HEK293T (cell line): ENCODE measurements at places on chromosomes 3 and 15.

- no peak for DNase-seq
Measured at GRCh38 chr15:55991802-55992768, 1.3 kb downstream of the NEDD4 start.

DNA sequence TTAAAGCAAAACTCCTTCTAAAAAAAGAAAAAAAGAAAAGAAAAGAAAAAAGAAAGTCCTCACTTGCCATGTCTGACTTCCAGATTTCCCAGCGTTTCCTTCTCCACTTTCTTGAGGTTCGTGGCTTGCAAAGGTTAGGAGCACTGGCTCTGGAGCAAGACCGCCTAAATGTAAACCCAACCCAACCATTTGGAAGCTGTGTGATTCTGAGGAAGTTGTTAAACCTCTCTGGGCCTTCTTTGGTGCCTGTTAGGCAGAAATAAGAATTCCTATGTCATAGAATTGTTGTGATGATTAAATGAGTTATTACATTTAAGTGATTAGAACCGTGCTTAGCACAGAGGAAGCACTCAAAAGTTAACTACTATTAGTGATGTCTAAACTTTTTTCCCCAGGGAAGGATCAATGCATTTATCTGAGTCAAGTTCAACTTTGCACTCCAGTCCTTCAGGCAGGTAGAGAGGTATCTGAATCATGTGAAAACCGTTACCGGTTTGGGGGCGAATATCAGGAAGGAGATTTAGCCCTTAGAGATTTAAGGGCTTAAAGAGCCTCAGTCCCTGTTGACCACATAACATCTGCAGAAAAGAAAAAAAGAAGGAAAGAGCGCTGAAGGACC is 78.3 kb upstream of the HES1 start:
- no peak for DNase-seq

DNA sequence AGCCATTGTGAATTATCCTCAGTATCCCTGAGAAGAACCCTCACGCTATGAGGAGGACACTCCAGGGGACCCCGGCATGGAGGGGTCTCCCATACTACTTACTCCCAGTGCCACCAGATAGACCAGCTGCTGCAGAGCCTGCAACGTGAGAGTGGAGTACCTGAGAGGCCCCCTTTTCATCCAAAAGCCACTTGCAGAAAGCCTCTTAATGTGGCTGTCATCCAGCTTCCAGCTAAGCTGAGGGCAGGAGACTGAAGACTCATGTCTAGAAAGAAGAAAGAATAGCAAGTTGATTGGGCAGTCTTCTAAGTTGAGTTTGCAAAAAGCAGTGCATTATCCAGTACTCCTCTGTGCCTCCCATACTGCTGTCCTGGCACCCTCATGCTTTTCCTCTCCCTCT is 27.3 kb upstream of the MNS1 start:
- DNase-seq, result no peak

GRCh38 chr3:45234250-45234649 is 8.2 kb upstream of the TMEM158 start:
- no peak for DNase-seq

DNA sequence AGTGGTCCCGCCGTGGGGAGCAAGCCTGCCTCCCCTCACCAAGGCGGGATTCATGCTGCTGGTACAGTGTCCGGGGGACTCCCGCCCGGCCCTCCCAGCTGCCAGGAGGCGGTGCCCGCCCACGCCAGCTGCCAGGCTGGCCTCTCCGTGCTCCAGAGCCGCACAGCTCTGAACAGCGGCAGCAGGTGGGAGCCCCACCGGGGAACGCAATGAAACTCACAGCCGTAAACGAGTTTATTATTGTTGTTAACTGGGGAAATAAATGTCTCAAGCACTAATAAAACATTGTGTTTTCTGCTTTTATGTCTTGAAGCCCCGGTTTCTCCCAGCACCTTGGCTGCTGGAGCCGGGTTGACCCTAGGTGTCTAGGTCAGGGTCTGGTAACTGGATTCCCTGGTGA is 317.7 kb upstream of the TLE3 start:
- DNase-seq, result no peak

DNA sequence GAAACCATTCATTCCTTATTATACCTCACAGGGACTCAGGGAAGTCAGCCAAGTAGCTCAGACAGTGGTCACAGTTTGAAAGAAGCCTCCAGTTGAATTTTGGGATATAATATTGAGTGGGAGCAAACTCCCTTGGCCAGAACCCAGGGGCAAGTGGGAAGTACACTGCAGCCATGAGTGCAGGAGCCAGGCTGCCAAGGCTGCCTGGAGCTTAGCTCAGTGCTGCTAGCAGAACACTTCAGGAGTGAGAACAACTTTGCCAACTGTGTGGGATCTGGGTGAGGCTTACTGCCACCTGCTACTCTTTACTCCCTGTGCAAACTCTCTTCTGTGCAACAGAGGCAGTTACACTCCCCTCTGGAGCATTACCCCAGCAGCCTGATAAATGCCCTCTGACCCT is 4.6 kb downstream of the OR5K3 start:
- DNase-seq, result no peak

- no peak for DNase-seq
Measured at GRCh38 chr3:102887431-102887830, 452.6 kb downstream of the ZPLD1 start.

- DNase-seq, result no peak
Measured at GRCh38 chr3:34650131-34650530, 851.7 kb downstream of the PDCD6IP start.

DNA sequence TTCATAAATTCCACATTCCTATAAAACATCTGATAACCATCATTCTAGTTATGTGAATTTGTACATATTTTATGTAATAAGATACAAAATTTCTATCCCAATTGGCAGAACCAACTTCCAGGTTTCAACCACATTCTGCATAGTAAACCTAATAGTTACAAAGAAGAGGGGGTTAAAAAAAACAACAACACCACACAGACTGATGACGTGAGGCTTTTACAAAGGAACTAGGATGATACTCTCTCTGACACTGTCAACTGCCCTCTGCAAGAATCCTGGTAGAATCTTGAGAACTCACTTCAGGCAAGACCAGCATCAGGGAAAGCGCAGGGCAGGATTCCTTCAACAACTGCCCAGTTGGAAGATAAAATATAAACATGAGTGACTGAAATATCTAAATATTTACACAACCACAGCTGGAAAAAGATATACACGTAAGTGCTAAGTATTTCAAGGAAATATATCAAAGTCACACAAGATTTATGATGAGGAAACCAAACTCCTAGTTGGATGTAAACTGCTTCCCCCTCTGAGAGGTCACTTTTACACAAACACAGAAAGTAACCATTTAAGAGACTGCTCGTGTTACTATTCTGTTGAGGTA is 816.4 kb downstream of the ROBO1 start:
- DNase-seq, result no peak

GRCh38 chr3:178382449-178383061 is 153.7 kb upstream of the KCNMB2 start:
- DNase-seq, result no peak

GRCh38 chr3:63817225-63817624 is 1.9 kb upstream of the C3orf49 start:
- no peak for DNase-seq

DNA sequence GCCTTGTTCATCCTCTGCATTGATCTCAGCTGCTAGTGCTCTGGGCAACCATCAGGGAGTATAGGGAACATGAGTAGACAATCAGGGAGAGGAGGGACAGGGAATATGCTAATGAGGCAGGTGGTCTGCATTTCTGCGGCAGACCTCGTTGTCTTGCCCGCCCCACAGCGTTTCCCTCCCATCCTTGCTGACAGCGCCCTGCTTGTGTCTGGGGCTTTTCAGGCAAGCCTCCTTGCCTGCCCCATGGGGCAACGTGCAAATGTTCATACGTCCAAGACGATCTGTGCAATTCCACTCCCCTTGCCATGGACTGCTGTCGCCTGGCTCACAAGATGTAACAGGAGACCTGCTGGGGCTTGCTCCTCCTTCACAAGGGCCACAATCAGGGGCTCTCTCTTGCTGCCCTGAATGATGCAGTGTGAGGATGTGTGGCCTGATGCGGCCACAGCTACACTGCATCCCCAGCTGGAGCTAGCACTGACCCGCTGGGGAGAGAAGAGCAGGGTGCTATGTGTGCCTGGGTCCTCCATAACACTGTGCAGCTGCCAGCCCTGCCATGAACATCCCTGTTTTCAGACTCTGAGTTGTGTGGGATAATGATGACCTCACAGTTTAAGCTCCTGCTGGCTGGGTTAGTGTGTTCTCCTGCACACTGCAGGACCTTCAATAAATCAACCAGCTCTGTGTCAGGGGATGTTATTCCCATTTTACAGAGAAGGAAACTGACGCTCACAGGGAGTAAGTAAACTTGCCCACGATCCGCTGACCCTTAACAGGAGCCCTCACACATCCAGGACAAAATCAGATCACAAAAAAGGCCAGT is 211.3 kb downstream of the KLF13 start:
- DNase-seq, result no peak

GRCh38 chr15:40357723-40358470 is at the start of gene DISP2:
TSS of gene DISP2 (plus strand) at chr15:40358219. CDS start at chr15:40358322, 103 bp downstream.
- DNase-seq, result peak; percentile 92

DNA sequence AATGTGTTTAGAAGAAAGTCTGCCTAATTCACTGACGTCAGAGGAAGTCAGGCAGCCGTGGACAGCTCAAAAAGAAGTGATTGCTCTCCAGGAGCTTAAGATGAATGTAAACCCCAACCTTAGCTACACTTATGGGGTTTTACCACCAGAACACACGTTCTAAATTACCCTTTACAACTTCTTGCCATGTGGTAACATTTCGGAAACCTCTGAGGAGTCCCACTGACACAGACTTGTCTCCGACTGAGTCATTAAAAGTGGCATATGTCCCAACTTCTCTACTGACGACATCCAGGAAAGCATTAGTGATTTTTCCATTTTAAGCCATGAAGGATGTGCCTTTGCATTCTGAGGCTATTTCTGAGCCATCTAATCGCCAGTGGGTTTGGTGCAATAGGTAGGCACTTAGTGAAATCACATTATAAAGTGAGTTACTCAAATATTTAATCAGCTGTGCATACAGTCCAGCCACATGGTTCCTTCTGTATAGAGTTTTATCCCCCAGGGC is 32.4 kb downstream of the C2CD4A start:
- DNase-seq, result no peak

DNA sequence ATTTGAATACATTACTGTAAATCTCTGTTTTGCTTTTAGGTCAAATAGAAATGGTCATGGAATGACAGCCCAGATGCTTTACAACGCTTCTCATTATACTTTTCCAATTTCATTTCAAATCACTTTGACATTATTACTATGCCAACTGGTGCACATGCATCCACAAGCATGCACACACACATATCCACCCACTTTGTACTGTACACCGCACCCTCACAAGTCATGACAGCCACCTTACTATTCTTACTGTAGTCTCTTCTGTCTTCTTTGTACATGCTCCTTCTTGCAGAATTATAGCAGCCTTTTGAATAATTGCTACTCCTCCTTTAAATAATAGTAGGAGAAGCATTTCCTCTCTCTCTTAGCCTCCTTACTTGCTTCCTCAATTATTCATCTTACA is 1361.4 kb downstream of the ROBO1 start:
- no peak for DNase-seq

- DNase-seq, result no peak
Measured at GRCh38 chr3:151087648-151088047, 2.2 kb downstream of the MED12L start.

DNA sequence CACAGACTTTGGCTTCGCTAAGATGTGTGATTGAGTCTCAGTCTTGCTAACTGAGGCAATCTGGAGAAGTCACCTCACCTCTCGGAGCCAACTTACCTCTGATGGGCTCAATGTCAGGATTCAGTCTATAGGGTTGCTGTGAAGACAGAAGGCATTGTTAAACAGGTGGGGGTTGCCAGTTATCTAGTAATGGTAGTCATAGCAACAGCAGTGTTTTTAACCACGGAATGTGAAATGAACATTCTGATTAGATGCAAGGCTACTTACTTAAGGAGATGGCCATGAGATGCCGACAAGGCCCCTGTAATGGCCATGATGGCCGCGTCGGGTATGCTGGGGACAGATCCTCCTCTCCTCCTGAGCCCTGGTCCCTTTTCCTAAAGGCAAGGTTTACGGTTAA is 243.1 kb downstream of the GABRG3 start:
- no peak for DNase-seq

DNA sequence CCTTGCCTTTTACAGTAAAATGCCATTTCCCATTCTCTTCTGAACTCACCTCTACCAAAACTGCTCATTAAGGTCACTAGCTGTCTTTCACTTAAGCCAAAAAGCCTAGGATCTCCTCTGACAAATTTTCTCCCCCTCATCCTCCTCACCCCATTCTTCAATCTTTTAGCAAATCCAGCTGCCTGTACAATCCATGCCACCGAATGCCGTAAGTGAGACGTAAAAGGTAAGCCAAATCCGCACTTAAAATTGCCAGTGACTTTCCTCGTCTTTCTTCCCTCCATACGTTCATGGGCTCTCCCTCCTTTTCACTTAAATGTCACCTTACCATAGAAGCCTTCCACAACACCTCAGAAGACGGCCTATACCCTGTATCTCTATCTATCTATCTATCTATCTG is 13.8 kb downstream of the PSMD6 start:
- DNase-seq, result no peak

DNA sequence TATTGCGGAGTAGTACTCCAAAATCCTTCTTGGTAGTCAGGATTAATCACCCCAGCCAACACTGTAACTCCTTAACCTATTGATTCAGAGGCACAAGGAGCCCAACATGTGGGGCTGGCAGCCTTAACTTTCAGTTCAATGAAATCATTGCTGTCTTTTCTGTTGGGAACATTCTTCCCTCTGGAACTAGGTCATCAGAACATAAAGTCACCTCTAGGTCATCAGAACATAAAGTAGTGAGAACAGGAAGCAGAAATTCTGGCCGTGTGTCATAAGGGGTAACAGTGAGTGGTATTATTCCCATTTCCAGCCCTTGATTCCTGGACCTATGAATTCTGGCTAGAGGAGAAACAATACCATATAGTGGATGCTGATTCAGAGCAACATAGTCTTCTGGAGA is 71.5 kb upstream of the TNIK start:
- DNase-seq, result no peak

- DNase-seq, result no peak
Measured at GRCh38 chr3:114841515-114841914, 305.6 kb downstream of the ZBTB20 start.

- DNase-seq, result no peak
Measured at GRCh38 chr3:122214711-122215110, 31.2 kb downstream of the CASR start.

- DNase-seq, result no peak
Measured at GRCh38 chr3:39712413-39713048, 96.9 kb upstream of the MYRIP start.

DNA sequence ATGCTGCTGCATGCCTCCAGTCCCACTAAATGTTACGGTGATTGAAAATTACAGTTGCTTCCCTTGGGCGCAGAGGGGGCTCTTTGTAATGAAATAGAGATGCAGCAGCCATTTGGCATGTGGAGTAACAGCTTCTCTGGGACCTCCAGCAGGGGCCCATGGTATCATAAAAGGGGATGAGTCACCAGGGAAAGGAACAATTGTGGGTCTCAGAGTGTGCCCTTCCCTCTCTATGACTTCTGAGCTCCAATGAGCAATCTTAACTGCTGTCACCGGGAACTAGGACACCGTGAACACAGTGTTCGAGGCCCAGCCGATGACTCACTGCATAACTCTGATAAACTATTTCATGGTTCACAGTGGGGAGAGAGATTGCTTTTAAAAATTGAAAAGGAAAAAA is 164.8 kb upstream of the NUDT16 start:
- DNase-seq, result peak; percentile 53
